ENCODE measurements at places on chromosomes 5 and 9.

DNA sequence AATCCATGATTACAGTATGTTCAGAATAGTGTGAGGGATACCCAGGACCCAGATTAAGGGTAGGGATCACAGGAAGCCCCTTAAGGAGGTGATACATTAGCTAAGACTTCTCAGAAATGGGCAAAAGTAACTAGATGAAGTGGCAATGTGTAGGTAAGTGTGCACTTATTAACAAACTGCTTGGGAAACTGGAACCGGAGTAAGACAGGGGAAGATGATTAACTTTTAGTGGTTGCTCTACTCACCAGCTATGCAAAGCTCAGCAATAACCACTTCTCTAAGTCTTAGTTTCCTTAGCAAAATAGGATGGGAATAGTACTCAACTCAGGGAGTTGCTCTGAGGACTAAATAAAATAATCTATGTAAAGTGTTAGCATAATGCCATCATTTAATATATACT, 182.2 kb downstream of the MCTP1 start:
- no peaks in the 10 kb centered on the region for H3K36me3 ChIP-seq
- no peak overlapping the region for H3K4me3 ChIP-seq
- no peaks in the 10 kb centered on the region for H3K27me3 ChIP-seq
- no peaks in the 10 kb centered on the region for H3K4me1 ChIP-seq
- DNase-seq: no peak

DNA sequence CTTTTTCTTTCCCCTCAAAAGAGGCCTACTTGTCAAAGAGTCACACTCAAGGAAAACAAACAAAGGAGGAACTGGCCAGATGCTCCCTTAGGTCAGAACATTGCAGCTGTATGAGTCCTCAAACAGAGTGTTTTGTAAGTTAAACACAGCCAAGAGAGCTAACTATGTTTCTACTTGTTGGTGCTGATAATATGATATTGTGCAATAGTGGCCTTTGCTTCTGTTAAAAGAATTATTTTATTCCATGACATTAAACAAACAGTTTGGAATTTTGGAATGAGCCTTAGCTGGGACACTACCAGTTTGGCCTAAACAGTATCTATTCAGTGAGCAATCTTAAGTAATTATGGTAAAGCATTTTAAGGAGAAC, 56.0 kb upstream of the TPD52L3 start:
- peaks cover 7% of the 10 kb centered on the region for H3K27me3 ChIP-seq
- DNase-seq: no peak
- no peaks in the 10 kb centered on the region for H3K36me3 ChIP-seq
- no peak overlapping the region for H3K27ac ChIP-seq

DNA sequence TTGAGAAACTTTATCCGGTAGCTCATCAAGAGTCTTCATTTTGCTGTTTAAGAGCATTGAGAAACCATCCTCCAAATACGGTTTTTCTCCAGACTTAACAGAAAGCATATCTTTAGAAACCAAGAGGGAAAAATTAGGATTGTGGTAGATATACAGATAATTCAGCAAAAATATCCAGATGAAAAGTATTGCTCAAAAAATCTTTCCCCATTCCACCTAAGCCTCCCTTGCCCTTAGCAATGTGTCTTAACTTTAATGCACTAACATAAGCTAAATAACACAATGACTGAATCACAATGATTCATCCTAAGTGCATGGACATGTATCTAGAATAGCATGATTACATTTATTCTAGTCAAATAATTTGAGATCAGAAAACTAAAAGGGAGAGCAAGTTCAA, 130.3 kb upstream of the TARS1 start:
- peaks cover 25% of the 10 kb centered on the region for H3K4me1 ChIP-seq
- DNase-seq: no peak
- peaks cover 25% of the 10 kb centered on the region for H3K27me3 ChIP-seq
- no peak overlapping the region for H3K4me3 ChIP-seq
- H3K27ac ChIP-seq: no peak overlapping the region
- H3K36me3 ChIP-seq: no peaks in the 10 kb centered on the region

DNA sequence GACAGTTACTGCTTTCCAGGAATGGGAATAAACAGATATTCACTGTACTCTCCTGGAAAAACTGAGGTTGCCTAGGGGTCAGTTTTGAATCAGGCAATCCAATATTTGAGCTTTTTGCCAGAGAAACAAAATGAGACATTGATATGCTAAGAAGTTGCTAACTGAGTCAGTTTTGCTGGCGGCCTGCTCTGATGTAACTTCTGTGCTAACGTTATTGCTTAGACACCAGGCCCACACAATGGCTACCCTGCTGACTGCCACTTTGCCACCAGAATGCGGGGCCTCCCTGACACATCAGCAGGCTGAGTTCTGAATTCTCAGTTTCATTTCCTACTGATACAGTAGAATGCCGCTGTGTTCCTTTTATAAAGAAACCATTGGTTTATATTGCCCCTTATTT, 18.2 kb upstream of the ZNF618 start:
- no peak overlapping the region for H3K4me3 ChIP-seq
- no peak for DNase-seq
- H3K4me1 ChIP-seq: no peaks in the 10 kb centered on the region

- no peak for DNase-seq
- no peaks in the 10 kb centered on the region for H3K36me3 ChIP-seq
- peaks cover 21% of the 10 kb centered on the region for H3K27me3 ChIP-seq
- peaks cover 3% of the 10 kb centered on the region for H3K4me1 ChIP-seq
- no peak overlapping the region for H3K27ac ChIP-seq
- H3K4me3 ChIP-seq: no peak overlapping the region
These were observed 11.3 kb upstream of the DIPK1B start for GRCh38 chr9:136700959-136701667.

GRCh38 chr5:52897238-52897614, 91.9 kb upstream of the ITGA2 start:
- DNase-seq: no peak
- no peaks in the 10 kb centered on the region for H3K36me3 ChIP-seq
- H3K4me1 ChIP-seq: peaks cover 47% of the 10 kb centered on the region
- no peak overlapping the region for H3K27ac ChIP-seq
- no peaks in the 10 kb centered on the region for H3K27me3 ChIP-seq
- no peak overlapping the region for H3K4me3 ChIP-seq

GRCh38 chr5:11322133-11322532, 561.1 kb upstream of the DAP start:
- peaks cover 2% of the 10 kb centered on the region for H3K4me1 ChIP-seq
- H3K36me3 ChIP-seq: no peaks in the 10 kb centered on the region
- H3K27me3 ChIP-seq: no peaks in the 10 kb centered on the region
- no peak overlapping the region for H3K27ac ChIP-seq
- DNase-seq: no peak
- H3K4me3 ChIP-seq: no peak overlapping the region

GRCh38 chr9:123090198-123090896, 56.9 kb downstream of the GPR21 start:
- H3K4me3 ChIP-seq: no peak overlapping the region
- peaks cover 48% of the 10 kb centered on the region for H3K36me3 ChIP-seq
- peaks cover 19% of the 10 kb centered on the region for H3K4me1 ChIP-seq
- H3K27me3 ChIP-seq: no peaks in the 10 kb centered on the region
- H3K27ac ChIP-seq: peak overlapping the region; percentile 77

- no peak overlapping the region for H3K27ac ChIP-seq
- H3K4me1 ChIP-seq: no peaks in the 10 kb centered on the region
- no peak overlapping the region for H3K4me3 ChIP-seq
- H3K27me3 ChIP-seq: no peaks in the 10 kb centered on the region
- DNase-seq: no peak
These were observed 15.6 kb upstream of the PRKAA1 start for GRCh38 chr5:40813698-40814281.

DNA sequence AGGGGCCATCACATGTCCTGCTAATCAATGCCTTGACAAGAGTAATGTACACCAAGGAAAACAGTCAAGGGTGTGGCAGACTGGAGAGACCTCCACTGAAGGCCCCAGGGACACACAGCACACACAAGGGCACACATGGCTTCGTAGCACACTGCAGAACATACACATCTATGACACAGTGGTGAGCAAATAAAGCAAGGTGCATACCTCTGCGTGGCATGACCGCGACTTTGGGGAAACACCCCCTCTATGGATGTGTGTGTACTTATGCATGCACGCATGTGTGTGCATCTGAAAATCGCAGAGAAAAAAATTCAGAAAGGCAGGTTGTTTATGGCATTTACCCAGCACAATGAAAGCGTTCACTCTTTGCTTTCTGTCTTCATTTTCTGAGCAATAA, 20.5 kb downstream of the SEMA4D start:
- peaks cover 10% of the 10 kb centered on the region for H3K36me3 ChIP-seq
- DNase-seq: no peak
- H3K4me1 ChIP-seq: peaks cover 16% of the 10 kb centered on the region
- no peaks in the 10 kb centered on the region for H3K27me3 ChIP-seq

DNA sequence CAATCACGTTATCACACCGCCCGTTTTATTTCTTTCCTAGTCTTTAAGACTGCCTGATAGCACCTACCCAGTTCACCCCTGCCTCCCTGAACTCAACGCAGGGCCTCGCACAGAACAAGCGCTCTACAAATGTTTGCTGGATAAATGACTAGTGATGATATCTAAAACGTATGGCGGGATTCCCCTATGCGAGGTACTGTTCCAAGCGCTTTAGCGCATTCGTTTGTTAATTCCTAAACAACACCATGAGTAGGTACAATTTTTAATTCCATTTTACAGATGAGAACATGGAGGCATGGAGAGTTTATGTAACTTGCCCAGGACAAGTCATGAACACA, 6.6 kb downstream of the POU4F3 start:
- no peak overlapping the region for H3K27ac ChIP-seq
- H3K4me3 ChIP-seq: peak overlapping the region; percentile 46
- peaks cover 100% of the 10 kb centered on the region for H3K27me3 ChIP-seq
- H3K4me1 ChIP-seq: peaks cover 14% of the 10 kb centered on the region
- H3K36me3 ChIP-seq: no peaks in the 10 kb centered on the region
- no peak for DNase-seq

GRCh38 chr9:135990468-135991429, 29.6 kb upstream of the UBAC1 start:
- no peak overlapping the region for H3K4me3 ChIP-seq
- no peak overlapping the region for H3K27ac ChIP-seq
- peaks cover 47% of the 10 kb centered on the region for H3K4me1 ChIP-seq
- H3K27me3 ChIP-seq: no peaks in the 10 kb centered on the region
- DNase-seq: no peak
- no peaks in the 10 kb centered on the region for H3K36me3 ChIP-seq

GRCh38 chr5:173281910-173282309, 46.3 kb downstream of the STC2 start:
- H3K4me1 ChIP-seq: peaks cover 8% of the 10 kb centered on the region
- no peak for DNase-seq
- no peaks in the 10 kb centered on the region for H3K36me3 ChIP-seq
- H3K27me3 ChIP-seq: peaks cover 69% of the 10 kb centered on the region

DNA sequence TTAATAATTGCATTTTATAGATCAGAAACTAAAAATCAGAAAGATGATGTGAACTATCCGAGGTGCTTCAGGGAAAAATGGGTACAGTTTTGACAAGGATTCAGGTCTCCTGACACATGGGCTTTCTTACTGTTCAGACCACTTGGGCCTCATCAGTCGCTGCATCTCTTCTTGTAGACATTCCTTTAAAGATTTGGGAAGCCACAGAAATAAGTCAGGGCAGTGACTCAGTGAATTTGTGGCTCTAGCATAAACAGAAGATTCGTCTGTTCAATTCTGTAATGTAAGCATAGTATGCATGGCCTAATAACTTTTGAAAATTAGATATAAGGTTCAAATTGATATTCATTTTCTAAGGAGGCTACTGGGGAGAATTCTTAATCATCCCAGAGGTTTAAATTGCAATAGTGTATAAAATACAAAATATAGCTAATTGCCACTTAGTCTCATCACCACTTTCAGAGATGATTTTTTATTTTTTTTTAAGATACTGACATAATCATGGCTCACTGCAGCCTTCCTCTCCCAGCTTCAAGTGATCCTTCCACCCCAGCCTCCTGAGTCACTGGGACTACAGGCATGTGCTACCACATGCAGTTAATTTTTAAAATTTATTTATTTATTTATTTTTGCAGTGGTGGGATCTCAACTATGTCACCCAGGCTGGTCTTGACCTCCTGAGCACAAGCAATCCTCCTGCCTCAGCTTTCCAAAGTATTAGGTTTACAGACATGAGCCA, 48.9 kb downstream of the RASEF start:
- H3K36me3 ChIP-seq: peaks cover 9% of the 10 kb centered on the region
- no peak for DNase-seq

GRCh38 chr9:130636648-130637020, 27.8 kb upstream of the PRDM12 start:
- no peaks in the 10 kb centered on the region for H3K4me1 ChIP-seq
- H3K27ac ChIP-seq: no peak overlapping the region
- H3K27me3 ChIP-seq: no peaks in the 10 kb centered on the region
- no peak overlapping the region for H3K4me3 ChIP-seq

DNA sequence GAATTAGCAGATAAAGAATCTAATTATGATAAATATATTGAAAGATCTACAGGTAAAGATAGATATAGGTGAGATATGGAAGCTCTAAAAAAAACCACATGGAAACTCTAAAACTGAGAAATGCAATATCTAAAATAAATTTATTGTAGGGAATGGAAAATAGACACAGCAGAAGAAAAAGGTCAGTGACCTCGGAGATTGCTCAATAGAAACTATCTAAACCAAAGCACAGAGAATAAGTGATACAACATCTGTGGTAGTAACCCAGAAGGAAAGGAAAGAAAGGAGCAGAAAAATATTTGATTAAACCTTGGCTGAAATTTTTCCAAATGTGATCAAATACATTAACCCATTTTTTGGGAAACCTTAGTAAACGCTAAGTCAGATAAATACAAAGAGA, 43.1 kb upstream of the GLIPR2 start:
- no peaks in the 10 kb centered on the region for H3K27me3 ChIP-seq
- DNase-seq: no peak
- no peak overlapping the region for H3K27ac ChIP-seq
- peaks cover 15% of the 10 kb centered on the region for H3K4me1 ChIP-seq

DNA sequence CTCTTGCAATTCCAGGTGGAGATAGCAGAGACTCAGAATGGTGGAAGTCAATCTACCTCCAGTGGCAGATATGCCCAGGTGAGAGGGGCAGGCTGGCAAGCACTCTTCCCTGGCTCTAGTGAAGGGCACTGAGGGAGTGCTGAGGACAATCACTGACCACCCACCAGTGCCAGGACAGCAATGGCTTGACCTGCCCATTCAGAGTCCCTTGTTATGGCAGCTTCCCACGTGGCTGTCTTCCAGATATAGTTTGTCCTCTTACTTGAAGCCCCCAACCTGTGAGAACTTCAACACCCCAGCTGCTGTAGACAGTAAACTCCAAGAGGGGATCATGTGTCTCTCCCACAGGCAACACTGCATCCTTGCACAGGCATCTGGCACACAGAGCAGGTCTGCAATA, 104.7 kb downstream of the LHFPL2 start:
- no peak for DNase-seq
- no peak overlapping the region for H3K27ac ChIP-seq
- H3K4me3 ChIP-seq: no peak overlapping the region
- H3K4me1 ChIP-seq: peaks cover 52% of the 10 kb centered on the region
- H3K36me3 ChIP-seq: no peaks in the 10 kb centered on the region

- H3K36me3 ChIP-seq: peaks cover 1% of the 10 kb centered on the region
- H3K27me3 ChIP-seq: no peaks in the 10 kb centered on the region
- no peak for DNase-seq
- H3K27ac ChIP-seq: no peak overlapping the region
These were observed 151.8 kb upstream of the RUSC2 start for GRCh38 chr9:35338086-35338485.

GRCh38 chr9:135307300-135307699, 172.3 kb upstream of the PPP1R26 start:
- no peak for DNase-seq
- no peak overlapping the region for H3K27ac ChIP-seq
- H3K27me3 ChIP-seq: peaks cover 62% of the 10 kb centered on the region
- H3K4me1 ChIP-seq: no peaks in the 10 kb centered on the region

All from mesothelial cell of epicardium (in vitro differentiated cells).